Umbilical cord (tissue), 2 donors: ENCODE measurements at places on chromosomes 11 and 22.

- DNase-seq: no peak
These were observed 852.6 kb upstream of the RAG2 start for GRCh38 chr11:37450613-37451012.

- DNase-seq: peak; percentile 39
These were observed 8.2 kb upstream of the PARVG start for GRCh38 chr22:44172370-44173108.

GRCh38 chr11:127098684-127099083 lies 98.1 kb upstream of the KIRREL3 start:
- no peak for DNase-seq

GRCh38 chr11:106520146-106520912 lies 442.9 kb downstream of the AASDHPPT start:
- DNase-seq: no peak

GRCh38 chr11:63920939-63921417 lies 4.0 kb upstream of the RCOR2 start:
- no peak for DNase-seq

- DNase-seq: no peak
These were observed 80.8 kb upstream of the SORL1-AS1 start for GRCh38 chr11:121533601-121534000.

DNA sequence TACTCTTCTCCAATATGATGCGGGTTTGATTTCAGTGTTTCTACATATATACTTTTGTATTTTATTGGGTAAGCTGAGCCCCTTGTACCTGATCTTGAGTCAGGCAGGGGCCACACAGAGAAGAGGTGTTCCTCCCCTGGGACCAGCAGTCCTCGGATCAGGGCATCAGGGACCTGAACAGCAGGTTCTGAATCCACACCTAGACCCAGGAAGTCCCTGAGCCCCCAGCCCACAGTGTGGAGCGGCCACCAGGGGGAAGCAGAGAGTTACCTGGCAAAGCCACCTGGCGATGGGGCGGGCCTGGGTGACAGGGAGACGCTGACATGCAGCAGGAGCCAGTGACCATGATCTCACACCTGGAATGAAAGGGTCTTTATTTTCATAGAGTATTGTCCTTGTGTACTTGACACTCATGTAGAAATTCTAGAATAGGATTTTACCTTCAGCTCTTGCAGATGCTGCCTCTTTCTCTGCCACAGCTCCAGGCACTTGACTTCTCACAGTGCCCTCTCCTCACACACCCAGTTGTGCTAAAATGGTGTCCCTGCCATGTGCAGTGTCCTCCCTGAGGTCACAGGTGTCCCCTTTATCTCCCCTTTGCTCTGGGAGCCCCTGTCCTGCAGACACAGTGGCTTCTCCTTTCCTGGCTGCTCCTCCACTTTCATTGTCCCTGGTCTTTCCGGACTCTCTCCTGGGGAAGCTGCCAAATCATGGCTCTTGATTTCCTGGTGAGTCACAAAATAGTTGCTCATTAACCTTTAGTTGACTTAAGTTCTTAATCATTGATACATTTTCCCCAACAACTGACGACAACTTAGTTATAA lies 48.5 kb downstream of the GGTLC2 start:
- no peak for DNase-seq

DNA sequence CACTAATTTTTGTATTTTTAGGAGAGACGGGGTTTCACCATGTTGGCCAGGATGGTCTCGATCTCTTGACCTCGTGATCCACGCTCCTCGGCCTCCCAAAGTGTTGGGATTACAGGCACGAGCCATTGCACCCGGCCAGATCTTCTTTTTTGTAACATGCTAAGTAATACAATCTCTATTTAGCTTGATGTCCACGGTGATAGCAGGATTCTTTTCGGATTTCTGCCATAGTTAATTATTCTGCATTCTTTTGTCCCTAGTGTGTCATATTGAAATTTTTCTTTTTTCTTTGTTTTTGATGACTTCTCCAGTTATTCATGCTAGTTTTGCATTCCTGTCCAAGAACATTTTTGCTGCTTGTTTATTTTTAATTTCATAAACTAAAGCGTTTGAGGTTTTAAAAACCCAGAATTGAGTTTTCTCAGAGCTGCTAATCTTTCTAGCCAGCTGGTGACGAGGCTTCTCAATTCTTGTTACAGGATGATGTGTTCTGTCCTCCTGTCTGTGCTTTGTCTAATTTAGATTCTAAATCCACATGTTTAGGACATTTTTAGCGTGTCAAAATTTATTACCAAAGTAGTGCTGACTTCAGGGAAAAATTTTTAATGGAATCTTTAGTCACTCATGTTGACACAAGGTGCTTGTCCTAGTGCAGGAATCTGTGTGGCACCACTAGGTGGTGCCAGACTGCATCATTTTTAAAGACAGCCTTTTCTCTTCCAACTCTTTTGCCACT lies 21.8 kb downstream of the NF2 start:
- peak; percentile 69 for DNase-seq

DNA sequence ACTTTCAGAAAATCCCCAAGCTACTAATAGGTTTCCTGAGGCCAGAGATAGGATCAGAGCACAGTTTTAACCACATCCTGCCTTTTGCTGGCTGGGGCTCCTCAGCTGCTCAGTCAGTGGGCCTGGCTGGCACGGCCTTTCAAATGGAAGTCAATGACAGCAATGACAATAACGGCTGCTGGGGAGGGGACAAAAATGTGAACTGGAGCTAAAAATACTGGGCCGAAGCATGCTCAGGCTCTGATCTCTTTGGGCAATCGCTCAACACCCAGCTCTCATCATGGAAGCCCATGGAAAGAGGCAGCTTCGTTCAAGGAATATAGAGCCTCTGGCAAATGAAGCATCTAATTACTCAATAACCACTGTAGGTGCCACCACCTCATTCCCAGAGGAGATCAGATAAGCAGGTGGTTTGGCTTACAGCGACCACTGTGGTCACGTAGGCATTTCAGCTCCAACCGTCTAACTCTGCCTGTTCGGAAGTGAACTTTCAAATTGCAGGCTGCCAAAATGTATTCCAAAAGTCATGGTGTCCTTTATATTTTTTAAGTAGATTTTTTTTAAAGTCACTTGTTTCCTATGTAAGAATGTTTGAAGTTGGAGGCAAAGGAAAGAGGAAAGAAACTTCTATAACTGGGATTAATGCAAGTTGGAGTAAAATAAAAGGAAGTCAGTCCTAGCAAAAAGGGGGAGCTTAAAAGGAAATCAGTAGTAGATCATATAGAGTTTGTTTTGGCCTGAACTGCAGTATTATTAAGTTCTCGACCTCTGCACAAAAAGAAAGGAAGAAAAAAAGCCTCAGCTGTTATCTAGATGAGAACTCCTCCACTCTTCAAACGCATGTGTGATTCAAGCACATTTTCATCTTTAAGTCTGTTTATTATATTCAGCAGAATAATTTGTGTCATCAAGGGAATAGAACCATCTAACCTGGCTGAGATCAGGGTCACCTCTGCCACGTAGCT lies 14.1 kb downstream of the WT1 start:
- DNase-seq: no peak

GRCh38 chr11:112128483-112129121 lies 35.3 kb downstream of the IL18 start:
- DNase-seq: peak; percentile 52

GRCh38 chr11:21494946-21495345 lies 697.9 kb upstream of the ANO5 start:
- DNase-seq: no peak

GRCh38 chr11:109405671-109406070 lies 16.3 kb upstream of the C11orf87 start:
- DNase-seq: no peak

- no peak for DNase-seq
These were observed 7.0 kb upstream of the RRM1 start for GRCh38 chr11:4087551-4087950.
